ENCODE measurements at places on chromosomes 6 and 20. TPM values are rescaled to one million over a fixed set of nuclear protein-coding genes. Genes with fewer than 3 reads are reported as not detected.

- no peak overlapping the region for H3K4me3 ChIP-seq
- H3K27ac ChIP-seq = no peak overlapping the region
- no peak for DNase-seq
- no peaks in the 10 kb centered on the region for H3K4me1 ChIP-seq
These were observed 660.4 kb upstream of the SLC35B3 start for GRCh38 chr6:9095729-9096128.

The SLC22A16 gene
- polyA plus RNA-seq = not detected

GRCh38 chr6:23097566-23097965, 528.2 kb downstream of the HDGFL1 start:
- no peaks in the 10 kb centered on the region for H3K27me3 ChIP-seq
- no peaks in the 10 kb centered on the region for H3K36me3 ChIP-seq
- no peaks in the 10 kb centered on the region for H3K4me1 ChIP-seq

The VPS16 gene
- 99.8 TPM for polyA plus RNA-seq

- no peak overlapping the region for H3K27ac ChIP-seq
- H3K27me3 ChIP-seq = no peaks in the 10 kb centered on the region
These were observed 87.2 kb downstream of the SLX4IP start for GRCh38 chr20:10522328-10522727.

DNA sequence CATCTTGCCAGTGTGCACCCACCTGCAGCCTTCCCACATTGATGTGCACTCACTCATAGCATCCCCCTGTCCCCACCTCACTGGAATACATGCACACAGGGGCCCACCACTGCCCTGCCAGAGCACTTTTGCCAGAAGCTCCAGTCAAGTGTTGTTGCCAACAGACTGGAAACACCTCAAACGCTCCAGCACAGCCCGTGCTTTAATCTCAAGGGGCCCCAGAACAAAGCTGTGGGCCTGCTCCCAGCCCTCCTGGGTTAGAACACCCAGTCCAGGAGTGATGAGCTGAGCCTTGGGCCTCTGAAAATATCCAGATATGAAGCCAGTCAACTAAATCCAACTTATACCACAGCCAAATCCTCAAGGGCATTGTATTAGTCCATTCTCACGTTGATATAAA, 77.1 kb downstream of the CYP39A1 start:
- no peak overlapping the region for H3K4me3 ChIP-seq
- H3K27me3 ChIP-seq = no peaks in the 10 kb centered on the region
- no peaks in the 10 kb centered on the region for H3K36me3 ChIP-seq
- H3K4me1 ChIP-seq = no peaks in the 10 kb centered on the region
- no peak for DNase-seq

- H3K4me3 ChIP-seq = no peak overlapping the region
- H3K4me1 ChIP-seq = no peaks in the 10 kb centered on the region
- H3K36me3 ChIP-seq = no peaks in the 10 kb centered on the region
- no peaks in the 10 kb centered on the region for H3K27me3 ChIP-seq
- no peak for DNase-seq
- no peak overlapping the region for H3K27ac ChIP-seq
These were observed 259.9 kb upstream of the MARCKS start for GRCh38 chr6:113597231-113597583.

Measured in adrenal gland (tissue), 19 donors.